Head of caudate nucleus (tissue), 42 donors: ENCODE measurements at places on chromosomes 5 and 9.

DNA sequence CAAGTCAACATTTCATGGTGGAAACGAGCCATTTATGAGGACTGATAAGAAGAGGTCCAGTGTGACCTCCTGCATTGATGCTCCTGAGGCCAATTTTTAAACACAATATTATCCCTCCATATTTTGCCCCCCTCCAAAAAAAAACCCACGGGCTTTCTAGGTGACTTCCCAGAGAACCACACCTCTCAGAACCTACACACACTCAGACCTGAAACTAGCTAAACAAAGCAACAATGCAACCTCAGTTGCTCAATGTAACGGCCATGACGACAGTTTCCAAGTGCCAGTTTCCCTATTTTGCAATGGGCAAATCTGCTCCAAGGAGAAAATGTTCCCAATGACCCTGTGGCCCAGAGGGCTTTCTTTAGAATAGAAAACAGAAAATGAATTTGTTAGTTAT lies 3.5 kb downstream of the NRG2 start:
- no peak for DNase-seq

DNA sequence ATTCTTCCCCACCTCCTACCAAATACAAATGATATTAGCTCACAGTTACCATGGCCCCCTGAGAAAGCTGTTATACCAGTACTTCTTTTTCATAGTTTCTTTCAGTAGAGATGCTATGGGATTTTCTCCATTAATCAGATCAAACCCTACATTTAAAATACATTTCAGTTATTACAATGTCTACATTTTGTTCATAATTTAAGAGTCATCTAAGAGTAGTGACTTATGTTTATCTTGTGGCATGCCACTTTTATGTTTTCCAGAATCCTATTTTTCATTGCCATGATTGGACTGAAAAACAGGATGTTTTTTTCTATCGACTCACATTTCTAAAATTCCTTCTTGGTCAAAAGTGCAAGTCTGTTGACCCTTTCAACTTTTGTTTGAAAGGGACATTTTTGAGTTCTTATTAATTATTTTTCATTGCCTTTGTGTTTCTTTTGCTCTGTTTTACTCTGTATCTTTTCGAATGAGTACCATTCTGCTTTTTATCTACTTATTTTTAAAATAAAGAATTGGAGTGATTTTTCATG lies 77.4 kb upstream of the ANXA1 start:
- DNase-seq, result no peak

- DNase-seq, result no peak
Measured at GRCh38 chr9:122477346-122477745, 380 bp downstream of the OR1J1 start.

GRCh38 chr5:173736923-173737412 lies 120.5 kb upstream of the BOD1 start:
- no peak for DNase-seq

GRCh38 chr9:77605449-77606220 lies 42.5 kb downstream of the GNA14 start:
- no peak for DNase-seq

- DNase-seq, result no peak
Measured at GRCh38 chr5:98602534-98603112, 170.8 kb upstream of the RGMB start.

DNA sequence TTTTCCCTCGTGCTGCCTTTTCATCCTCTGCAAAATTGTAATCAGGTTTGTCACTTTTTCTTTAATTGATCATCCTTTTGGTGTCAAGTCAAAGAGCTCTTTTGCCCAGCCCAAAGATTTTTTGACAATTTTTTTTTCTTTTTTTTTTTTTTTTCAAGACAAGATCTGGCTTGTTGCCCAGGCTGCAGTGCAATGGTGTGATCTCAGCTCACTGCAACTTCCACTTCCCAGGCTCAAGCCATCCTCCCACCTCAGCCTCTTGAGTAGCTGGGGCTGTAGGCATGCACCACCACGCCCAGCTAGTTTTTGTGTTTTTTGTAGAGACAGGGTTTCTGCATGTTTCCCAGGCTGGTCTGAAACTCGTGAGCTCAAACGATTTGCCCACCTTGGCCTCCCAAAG lies 36.7 kb downstream of the CDK7 start:
- DNase-seq, result peak; percentile 28

- DNase-seq, result no peak
Measured at GRCh38 chr9:112700085-112700484, 17.8 kb downstream of the INIP start.

- DNase-seq, result no peak
Measured at GRCh38 chr5:119966028-119966427, 336.7 kb downstream of the FAM170A start.

GRCh38 chr5:66197764-66198405 lies 53.8 kb downstream of the SREK1 start:
- no peak for DNase-seq

DNA sequence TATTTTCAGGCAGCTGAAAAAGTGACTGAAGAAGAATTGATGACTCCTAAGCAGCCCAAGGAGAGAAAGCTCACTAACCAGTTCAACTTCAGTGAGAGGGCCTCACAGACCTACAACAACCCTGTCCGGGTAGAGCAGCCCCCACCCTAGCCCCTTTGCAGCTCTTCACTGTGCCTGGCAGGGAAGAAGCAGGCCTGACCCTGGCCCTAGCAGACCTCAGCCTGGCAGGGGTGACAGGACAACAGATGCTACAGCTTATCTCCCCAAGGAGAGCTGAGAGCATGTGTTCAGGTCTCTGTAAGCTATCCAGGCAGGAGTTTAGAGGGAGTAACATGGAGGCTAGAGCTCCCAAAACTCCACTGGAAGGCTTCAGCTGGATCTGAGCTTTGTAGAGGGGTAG lies 31.8 kb downstream of the DNAI1 start:
- DNase-seq, result no peak

DNA sequence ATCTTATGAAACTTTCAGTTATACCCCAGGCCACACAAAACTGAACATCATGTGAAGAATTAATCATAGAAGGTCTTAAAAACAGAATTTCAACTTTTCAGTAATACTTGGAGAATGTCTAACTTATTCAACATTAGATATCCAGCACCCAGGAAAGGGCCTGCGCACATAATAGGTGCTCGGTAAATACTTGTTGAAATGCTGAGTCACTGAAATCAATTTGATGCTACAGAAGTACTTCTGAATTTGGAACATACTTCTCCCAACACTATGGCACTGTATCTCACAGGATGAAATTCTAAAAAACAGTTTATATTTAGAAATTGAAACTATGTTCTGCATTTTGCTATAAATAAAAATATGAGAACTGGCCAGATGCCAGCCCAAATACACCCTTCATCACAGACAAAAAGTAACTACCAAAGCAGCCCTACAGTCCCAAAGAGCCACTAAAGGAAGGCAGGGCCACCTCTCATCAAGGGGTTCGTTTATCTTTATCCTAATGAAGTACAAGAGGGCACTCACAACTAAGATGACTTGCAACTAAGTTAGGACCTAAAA lies 26.5 kb downstream of the MRPS27 start:
- no peak for DNase-seq

DNA sequence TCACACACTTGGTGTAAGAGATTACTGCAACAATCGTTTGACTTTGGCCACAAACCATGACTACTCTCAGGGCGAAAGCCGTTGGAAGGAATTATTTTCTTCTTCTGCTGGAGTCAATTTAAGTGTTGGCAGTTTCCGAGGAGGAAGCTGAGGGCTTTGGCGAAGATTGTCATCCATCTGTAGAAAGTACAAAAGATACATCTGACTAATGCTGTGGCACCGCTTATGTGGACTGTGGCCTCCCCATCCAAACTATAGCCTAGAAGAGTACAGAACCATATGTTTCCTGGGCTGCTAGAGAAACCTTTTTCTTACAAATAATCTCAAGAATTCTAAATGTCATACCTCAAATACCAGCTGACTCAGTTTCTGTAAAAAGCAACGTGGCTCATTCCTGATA lies 7.4 kb downstream of the MTX3 start:
- no peak for DNase-seq

GRCh38 chr5:2700876-2701275 lies 50.6 kb downstream of the IRX2 start:
- DNase-seq, result no peak

DNA sequence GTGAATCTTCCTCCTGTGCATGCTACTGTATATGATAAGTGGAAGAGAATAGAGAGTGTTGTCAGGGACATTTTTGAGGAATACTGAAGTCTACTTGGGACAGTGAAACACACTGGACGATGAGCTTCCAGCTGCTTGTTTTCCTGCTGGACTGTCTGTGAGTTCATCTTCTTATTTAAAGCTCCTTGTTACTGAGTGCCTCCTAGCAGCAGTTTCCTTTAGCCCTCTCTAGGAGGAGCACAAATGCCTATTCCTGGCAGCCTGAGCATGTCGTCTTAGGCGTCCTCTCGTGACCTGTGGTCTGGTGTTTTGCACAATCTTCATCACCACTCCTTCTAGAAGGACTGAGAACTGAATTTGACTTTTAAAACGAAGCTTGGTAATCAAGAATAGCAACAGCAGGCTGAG lies 43.8 kb downstream of the ANKRD33B start:
- no peak for DNase-seq

DNA sequence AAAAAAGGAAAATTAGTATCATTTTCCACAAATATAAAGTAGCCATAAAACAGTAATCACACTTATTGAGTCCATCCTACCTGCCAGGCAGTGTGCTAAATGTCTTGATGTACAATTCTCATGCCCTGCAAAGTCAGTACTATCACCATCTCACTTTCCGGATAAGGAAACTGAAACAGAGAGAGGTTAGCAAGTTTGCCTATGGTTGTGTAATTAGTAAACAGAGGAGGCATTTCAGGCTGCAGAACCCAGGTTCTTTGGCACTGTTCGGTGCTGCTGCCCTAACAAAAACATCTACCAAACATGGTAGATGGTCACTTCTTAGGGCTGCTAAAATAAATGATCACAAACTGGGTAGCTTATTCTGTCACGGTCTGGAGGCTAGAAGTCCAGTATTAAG lies 22.6 kb downstream of the PLAC8L1 start:
- DNase-seq, result no peak

GRCh38 chr5:162607879-162608278 lies 540.3 kb downstream of the GABRG2 start:
- no peak for DNase-seq

- no peak for DNase-seq
Measured at GRCh38 chr5:99314721-99315120, 385.9 kb upstream of the CHD1 start.

GRCh38 chr5:11502783-11503182 lies 401.5 kb downstream of the CTNND2 start:
- DNase-seq, result no peak

DNA sequence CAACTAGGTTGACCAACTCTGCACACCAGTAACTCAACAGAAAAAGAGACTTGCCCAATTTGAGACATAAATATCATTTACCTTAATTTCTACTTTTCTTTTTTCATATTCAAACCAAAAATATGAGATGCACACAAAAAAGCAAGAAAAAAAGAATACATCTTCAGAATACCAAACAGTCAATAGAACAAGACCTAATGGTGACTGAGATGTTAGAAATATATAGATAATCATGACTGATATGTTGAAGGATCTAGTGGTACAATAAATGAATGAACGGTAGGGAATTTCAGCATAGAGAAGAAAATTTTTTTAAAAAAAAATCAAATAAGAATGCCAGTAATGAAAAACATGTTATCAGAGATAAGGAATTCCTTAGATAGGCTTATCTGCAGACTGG lies 29.1 kb upstream of the ATG10 start:
- no peak for DNase-seq

DNA sequence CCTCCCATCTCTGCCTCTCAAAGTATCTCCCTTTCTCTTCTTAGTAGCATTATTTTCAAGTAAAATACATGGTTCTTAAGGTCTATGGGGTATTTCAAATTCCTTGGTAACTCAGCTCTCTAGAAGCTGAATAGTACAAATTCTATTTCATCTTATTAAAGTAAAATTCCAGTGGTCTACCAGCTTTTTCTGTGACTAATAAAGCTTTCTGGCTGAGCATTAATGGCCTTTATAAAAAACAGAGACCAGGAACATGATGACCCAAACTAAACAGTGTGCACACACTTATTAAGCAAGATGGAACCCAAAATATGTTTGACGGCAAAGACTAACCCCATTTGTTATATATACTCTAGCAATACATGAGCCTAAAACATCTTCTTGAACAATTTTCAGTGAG lies 142.6 kb downstream of the OR2K2 start:
- DNase-seq, result no peak

GRCh38 chr9:15191378-15191777 lies 115.6 kb downstream of the TTC39B start:
- no peak for DNase-seq

- DNase-seq, result no peak
Measured at GRCh38 chr9:19998153-19998552, 209.3 kb upstream of the SLC24A2 start.

DNA sequence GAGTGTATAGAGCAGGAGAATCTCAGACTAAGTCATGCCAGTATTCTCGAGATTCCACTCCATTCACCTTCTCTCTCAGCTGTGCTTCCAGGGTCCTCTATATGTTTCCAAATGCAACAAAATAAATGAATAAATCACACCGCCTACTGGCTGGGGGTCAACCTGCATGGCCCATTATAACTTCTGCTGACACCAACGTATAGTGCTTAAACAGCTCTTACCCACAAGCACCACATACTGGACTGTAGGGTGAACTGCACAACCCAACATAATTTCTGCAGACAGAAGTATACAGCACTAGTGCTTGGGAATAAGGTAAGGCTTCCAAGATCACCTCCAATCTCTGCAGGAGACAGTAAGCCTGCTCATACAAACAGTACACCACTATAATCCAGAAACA lies 33.1 kb upstream of the HTR4 start:
- DNase-seq, result no peak

GRCh38 chr9:92527832-92528521 lies 7.8 kb downstream of the ECM2 start:
- no peak for DNase-seq

- DNase-seq, result no peak
Measured at GRCh38 chr9:4620881-4621555, 41.1 kb upstream of the PLPP6 start.

DNA sequence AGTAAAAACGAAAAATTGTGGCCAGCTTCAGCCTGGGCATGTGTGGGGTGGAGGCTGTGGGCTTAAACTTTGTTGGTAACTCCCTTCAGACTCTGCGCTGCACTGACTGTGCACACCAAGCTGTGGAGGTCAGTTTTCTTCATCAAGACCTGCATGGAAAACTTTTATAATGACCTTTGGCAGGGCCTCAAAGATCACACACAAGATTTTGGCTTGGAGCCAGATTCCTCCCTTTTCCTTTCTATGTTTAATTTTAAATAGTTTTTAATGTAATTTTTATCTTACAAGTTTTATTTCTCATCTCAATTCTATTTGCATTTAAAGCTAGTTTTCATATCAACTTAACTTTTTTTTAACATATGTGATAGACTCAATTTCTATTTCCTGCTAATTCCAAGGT lies 1211.1 kb upstream of the CDH18 start:
- DNase-seq, result no peak

- no peak for DNase-seq
Measured at GRCh38 chr9:92360083-92360482, 34.3 kb downstream of the CENPP start.
